Femur (tissue), 1 donor: ENCODE measurements at places on chromosomes 16 and 17.

DNA sequence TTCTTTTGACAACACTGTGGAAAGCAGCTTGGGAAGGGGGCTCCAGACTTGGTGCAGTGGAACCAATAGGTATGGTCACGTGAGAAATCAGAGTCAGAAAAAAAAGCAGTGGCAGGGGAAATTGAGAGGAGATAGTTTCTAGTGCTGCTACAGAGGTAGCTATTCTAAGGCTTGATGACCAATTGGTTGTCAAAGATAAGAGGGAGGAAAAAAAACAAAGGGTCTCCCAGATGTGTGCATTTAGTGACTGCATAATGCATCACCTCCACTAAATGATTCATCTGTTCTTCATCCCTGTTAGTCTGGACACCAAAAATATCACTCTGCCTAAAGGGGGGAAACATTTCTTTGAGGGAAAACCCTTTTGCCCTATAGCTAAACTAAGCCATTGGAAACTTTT, 56.5 kb downstream of the PIGL start:
- DNase-seq, result no peak

- peak; percentile 26 for DNase-seq
Observed at GRCh38 chr16:4690946-4691665, 2.3 kb upstream of the NUDT16L1 start.

- DNase-seq, result no peak
Observed at GRCh38 chr17:31467502-31468256, 76.2 kb downstream of the RAB11FIP4 start.

DNA sequence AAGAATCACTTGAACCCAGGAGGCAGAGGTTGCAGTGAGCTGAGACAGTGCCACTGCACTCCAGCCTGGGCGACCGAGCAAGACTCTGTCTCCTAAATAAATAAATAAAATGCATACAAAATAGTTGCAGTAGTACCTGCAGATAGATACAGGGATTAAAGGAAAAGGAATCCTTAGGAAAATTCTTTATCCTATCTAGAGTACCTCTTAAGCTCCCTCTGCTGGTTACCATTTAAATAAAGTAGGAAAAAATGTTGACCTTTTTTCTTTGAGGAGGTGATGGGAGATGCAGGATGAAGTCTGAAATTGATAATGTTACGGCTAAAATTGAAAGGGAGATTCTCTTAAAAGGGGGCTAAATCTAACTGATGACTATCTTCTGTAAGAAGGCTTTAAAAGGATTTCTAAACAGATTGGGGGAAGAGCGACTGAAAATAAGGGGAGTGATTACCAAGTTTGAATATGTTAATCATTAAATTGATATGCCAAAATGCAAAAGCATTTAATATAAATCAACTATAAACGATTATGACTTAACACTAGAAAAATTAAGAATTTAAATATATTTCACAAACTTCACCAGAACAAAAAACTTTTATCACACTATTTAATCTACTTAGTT, 29.4 kb downstream of the C16orf87 start:
- DNase-seq, result no peak

GRCh38 chr16:2006317-2006716, 3.3 kb downstream of the ZNF598 start:
- no peak for DNase-seq

DNA sequence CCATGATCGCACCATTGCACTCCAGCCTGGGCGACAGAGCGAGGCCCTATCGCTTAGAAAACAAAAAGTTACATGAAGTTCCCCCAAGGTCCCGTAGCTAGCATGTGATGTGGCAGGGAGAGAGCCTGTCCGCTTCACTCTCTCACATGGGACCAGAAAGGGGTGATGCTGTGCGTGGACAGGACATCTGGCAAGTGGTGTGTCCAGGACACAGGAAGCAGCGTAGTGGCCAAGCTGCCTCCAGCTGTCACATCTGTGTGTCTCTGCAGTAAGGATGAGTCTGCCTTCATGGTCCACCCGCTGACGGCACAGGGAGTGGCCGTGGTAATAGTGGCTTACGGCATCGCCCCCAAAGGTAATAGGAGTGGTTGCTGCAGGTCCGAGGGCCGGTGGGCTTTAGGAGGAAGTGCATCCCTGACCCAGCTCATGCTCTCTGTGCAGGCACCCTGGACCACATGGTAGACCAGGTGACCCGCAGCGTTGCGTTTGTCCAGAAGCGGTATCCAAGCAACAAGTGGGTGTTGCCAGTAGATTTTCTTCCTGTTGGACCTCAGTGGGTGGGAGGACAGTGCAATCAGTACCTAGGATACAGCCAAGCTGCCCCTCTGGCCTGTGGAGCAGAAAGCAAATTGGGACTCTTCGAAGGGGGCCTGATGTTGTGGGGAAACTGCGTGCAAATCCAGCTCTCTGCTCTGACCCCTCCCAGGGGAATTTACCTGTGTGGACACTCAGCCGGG, 9.5 kb upstream of the BIRC5 start:
- no peak for DNase-seq

GRCh38 chr17:62619417-62620155, 7.9 kb upstream of the MRC2 start:
- DNase-seq, result no peak

DNA sequence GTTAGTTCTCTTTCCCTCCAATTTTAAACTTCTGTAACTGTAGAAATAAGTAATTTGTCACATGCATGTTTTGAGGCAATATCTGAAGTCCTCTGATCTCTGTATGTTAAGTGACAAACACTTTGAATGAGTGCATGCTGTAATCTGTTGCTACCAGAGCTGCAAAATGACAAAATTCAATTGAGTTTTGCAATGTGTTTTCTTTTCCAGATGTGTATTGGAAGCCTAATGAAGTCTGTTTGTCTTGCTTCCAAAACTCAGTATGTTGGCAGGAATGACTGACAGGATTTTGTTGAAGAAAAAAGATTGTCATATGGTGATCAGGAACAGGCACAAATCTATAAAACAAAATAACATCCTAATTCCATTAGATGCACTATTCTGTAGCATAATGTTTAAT, 561.6 kb upstream of the CDH8 start:
- DNase-seq, result no peak

GRCh38 chr17:77347544-77347943, 206.8 kb downstream of the SEC14L1 start:
- DNase-seq, result no peak

GRCh38 chr16:67111951-67112444, 2.3 kb downstream of the PHAF1 start:
- DNase-seq, result no peak

GRCh38 chr16:62010186-62010585, 26.1 kb downstream of the CDH8 start:
- DNase-seq, result no peak

DNA sequence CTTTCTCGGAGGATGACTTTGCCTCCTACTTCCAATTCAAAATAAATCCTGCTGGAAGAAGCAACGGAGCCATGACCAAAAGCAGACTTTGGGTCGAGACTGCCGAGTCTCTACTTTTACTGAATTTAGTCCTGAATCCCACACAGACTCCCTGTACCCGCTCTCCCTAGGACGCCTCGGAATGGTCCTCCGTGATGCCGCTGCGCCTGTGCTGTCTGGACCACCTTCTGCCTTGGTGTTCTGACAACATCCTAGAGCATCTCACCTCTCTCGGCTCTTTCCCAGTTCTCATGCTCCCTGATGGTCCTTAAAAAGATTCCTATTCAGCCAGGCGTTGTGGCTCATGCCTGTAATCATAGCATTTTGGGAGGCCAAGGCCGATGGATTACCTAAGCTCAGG, 181.1 kb upstream of the HSBP1 start:
- no peak for DNase-seq

GRCh38 chr17:39402890-39403605, 1.6 kb upstream of the FBXL20 start:
- no peak for DNase-seq

- DNase-seq, result no peak
Observed at GRCh38 chr17:69716556-69716955, 302.1 kb downstream of the MAP2K6 start.

DNA sequence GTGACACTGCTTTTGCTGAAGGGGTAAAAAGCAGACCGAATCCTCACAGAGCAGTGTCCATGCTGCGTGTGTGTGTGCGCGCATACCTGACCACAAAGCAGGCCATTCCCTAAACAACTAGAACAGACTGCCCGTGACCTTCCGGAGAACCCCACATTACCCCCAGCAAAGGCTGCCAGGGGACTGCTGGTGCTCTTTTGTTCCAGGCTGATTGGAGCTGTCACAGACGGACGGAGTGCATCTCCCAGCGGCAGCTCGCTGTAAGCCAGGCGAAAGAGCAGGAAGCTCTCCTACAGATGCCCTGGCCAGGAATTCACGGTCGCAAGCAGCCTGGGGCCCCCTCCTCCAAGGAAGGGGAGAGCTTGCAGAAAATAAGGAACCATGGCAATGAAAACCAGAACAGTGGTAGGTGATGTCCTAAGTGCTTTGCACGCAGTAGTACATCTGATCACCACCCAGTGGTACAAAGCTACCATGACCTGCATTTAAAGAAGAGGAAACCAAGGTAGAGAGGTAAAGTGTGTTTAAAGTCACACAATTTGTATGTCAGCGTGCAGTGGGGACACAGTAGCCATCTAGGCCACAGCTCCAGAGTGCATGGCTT, 153.4 kb upstream of the DYNLRB2 start:
- DNase-seq, result no peak

DNA sequence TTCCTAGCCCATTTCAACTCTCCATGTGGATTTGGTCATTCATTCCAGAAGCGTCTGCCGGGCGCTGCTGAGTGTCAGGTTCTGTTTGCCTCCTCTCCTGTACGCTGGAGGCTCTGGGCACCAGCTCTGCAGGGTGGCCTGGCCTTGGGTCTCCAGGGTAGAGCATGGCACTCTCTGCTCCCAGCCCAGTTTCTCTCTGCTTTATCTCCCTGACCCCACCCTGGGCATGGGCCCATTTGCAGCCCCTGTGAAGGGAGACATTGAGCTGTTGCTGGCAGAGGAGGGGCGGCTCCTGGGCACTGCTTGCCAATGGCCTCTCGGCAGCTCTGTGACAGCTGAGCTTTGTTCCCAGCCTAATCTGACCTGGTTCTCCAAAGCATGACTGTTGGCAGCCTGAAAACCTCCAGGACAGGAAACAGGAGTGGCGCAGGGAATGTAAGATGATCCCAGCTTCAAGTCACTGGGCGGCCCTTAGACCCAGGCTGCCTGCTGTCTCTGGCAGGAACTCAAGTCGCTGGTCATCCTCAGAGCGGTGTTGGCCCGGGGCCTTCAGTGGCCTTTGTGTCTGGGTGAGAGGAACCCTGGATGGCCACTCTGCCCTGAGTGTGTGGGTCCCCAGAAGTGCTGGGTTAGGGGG, 146.8 kb downstream of the SEC14L1 start:
- DNase-seq, result peak; percentile 82

DNA sequence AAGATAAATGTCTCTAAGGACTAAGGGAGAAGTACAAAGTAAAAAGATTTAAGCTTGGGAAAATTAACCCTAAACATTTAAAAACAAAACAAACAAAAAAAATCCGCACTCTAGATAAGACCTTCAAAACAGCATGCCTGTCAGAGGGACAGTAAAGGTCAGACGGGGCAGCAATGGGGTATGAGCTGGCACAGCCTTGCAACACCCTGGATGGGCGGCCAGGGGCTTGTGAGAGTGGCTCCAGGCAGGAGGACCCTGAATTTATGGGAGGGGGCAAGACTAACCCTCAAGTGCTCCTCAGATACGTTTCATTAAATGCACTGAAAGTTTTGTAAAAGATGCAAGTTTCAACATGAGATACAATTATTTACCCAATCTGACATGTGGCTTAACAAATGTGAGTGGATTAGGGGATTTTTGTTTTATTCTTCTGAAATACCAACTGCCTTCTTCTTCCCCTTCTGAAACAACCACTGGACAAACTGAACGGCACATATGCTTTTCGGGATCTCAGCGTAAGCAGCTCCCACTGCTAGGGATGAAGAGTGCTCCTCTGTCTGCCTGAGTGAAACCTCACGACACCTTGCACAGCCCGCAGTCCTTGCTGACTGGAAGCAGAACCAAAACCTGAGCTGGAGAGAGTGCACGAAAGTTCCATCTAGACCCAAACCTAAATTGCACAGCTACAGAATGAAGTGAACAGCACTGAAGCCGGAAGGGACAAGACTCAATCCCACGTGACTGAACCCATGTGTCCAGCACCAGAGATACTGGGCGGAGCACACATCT, 128.4 kb downstream of the ANKRD11 start:
- no peak for DNase-seq

GRCh38 chr17:383771-384621, 31.4 kb upstream of the RPH3AL start:
- no peak for DNase-seq

DNA sequence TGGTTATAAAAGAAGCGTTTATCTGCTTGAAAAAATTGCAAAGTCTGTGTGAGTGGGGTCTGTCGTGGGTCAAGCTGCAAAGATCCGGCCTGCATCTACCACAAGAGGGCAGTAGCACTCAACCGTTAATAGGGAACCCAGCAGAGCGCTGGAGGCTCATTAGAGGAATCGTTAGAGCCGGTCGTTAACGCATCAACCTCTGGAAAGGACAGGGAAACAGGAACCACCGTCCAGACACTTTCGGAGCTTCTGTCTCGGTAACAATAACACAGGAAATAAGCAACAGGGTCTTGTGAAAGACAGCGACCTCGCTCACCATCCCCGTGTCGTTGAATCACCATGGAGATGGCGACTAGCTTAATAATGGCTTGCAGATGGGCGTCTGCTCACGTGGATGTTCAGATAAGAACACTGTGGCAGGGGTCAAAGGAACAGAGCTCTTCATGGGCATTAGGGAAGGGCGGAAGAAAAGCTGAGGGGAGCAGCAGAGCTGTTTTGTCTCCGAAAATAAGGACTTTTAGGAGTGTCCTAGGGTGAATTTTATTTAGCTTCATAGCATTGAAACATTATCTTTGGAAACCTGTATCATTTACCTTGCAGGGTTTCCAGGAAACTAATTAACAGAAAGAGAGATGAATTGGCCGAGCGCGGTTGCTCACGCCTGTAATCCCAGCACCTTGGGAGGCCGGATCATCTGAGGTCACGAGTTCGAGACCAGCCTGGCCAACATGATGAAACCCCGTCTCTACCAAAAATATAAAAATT, 11.9 kb upstream of the NSRP1 start:
- DNase-seq, result peak; percentile 86

GRCh38 chr17:39143552-39144093, 7.8 kb downstream of the PLXDC1 start:
- peak; percentile 88 for DNase-seq

- no peak for DNase-seq
Observed at GRCh38 chr17:29303386-29303785, 9.4 kb upstream of the NUFIP2 start.

GRCh38 chr16:84652566-84652965, 4.3 kb downstream of the KLHL36 start:
- DNase-seq, result no peak

DNA sequence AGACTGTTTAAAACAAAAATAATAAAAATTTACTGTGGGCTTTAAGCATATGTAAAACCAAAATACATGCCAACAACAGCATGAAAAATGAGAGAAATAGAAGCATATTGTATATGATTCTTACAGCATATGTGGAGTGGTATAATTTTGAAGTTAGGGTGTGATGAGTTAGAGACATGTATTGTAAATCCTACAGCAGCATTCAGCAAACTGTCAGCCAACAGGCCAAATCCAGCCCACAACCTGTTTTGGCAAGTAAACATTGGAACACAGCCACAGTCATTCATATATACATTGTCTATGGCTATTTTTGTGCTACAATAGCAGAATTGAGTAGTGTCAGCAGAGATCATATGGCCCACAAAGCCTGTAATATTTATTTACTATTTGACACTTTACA, 42.3 kb downstream of the ZNF18 start:
- no peak for DNase-seq
